ENCODE measurements at places on chromosomes 7 and 10. TPM values are rescaled to one million over a fixed set of nuclear protein-coding genes. Genes with fewer than 3 reads are reported as not detected.

The PAX4 gene
- not detected for total RNA-seq

The C7orf33 gene
- not detected for total RNA-seq

The PLAC9 gene
- 4.9 TPM for total RNA-seq

The SSC4D gene
- 0.13 TPM for total RNA-seq

The LRRC27 gene
- 7.7 TPM for total RNA-seq

The ASB13 gene
- total RNA-seq = 6.6 TPM

The CHCHD3 gene
- 117 TPM for total RNA-seq

The SVIL gene
- 152 TPM for total RNA-seq

The TIMM23 gene
- 112 TPM for total RNA-seq

The FAS gene
- total RNA-seq = 24.3 TPM

The NSMCE4A gene
- 79.7 TPM for total RNA-seq

The HTR5A gene
- total RNA-seq = not detected

The FGFBP3 gene
- 0.27 TPM for total RNA-seq

The COBL gene
- total RNA-seq = not detected

The STN1 gene
- total RNA-seq = 22.2 TPM

The MMD2 gene
- not detected for total RNA-seq

The FKBP6 gene
- total RNA-seq = not detected

The CALHM1 gene
- total RNA-seq = not detected

The BTBD16 gene
- total RNA-seq = not detected

The EN2 gene
- not detected for total RNA-seq

The TFEC gene
- total RNA-seq = 29.1 TPM
